A549 treated with AZD2906 at 1 μM for 4 hours (cell line): ENCODE measurements at places on chromosomes 12 and 14. TPM values are rescaled to one million over a fixed set of nuclear protein-coding genes. Genes with fewer than 3 reads are reported as not detected.

ATP6V1D gene
- 64.3 to 114 TPM (median 65.7 TPM) in 5 replicates for total RNA-seq

FGF23 gene
- total RNA-seq, result not detected in 5 replicates

KRT72 gene
- total RNA-seq, result 0.05 TPM in 1 of 5 replicates, not detected in the others

PIWIL1 gene
- total RNA-seq, result 0.05 to 0.14 TPM in 2 of 5 replicates, not detected in the others

EML5 gene
- total RNA-seq, result 0.32 to 0.45 TPM (median 0.39 TPM) in 5 replicates

ASCL4 gene
- total RNA-seq, result not detected in 5 replicates

P2RX2 gene
- total RNA-seq, result not detected in 5 replicates

ZFP36L1 gene
- 146 to 246 TPM (median 188 TPM) in 5 replicates for total RNA-seq

C12orf60 gene
- 1.7 to 2.3 TPM (median 1.7 TPM) in 5 replicates for total RNA-seq

DPF3 gene
- 0.05 to 0.16 TPM (median 0.10 TPM) in 5 replicates for total RNA-seq

TOX4 gene
- total RNA-seq, result 62.2 to 68.9 TPM (median 67.1 TPM) in 5 replicates

KLHL33 gene
- total RNA-seq, result 0.01 to 0.03 TPM (median 0.02 TPM) in 4 of 5 replicates, not detected in the other

TOMM20L gene
- not detected in 5 replicates for total RNA-seq

SLC10A1 gene
- total RNA-seq, result not detected in 5 replicates

LAG3 gene
- total RNA-seq, result 0.83 to 1.6 TPM (median 1.4 TPM) in 5 replicates

FGFR1OP2 gene
- 25.1 to 30.9 TPM (median 26.4 TPM) in 5 replicates for total RNA-seq

CNPY2 gene
- 108 to 151 TPM (median 138 TPM) in 5 replicates for total RNA-seq

SLC7A7 gene
- total RNA-seq, result 18.9 to 31.0 TPM (median 23.9 TPM) in 5 replicates

OR11G2 gene
- not detected in 5 replicates for total RNA-seq

ARMH4 gene
- 0.55 to 1.00 TPM (median 0.78 TPM) in 5 replicates for total RNA-seq

SERPINA1 gene
- 1.1 to 3.0 TPM (median 2.4 TPM) in 5 replicates for total RNA-seq

CBLN3 gene
- total RNA-seq, result 1.0 to 1.7 TPM (median 1.3 TPM) in 5 replicates

CCDC196 gene
- not detected in 5 replicates for total RNA-seq

EML1 gene
- total RNA-seq, result 29.0 to 37.7 TPM (median 33.4 TPM) in 5 replicates

IL22 gene
- not detected in 5 replicates for total RNA-seq

C1S gene
- 40.4 to 73.4 TPM (median 41.9 TPM) in 5 replicates for total RNA-seq

SCNN1A gene
- total RNA-seq, result 23.1 to 30.7 TPM (median 28.9 TPM) in 5 replicates

SLC5A8 gene
- total RNA-seq, result not detected in 5 replicates

MARK3 gene
- 49.6 to 59.8 TPM (median 50.5 TPM) in 5 replicates for total RNA-seq

SERPINA10 gene
- not detected in 5 replicates for total RNA-seq

LRTM2 gene
- 0.02 to 0.09 TPM (median 0.05 TPM) in 4 of 5 replicates, not detected in the other for total RNA-seq

RNASE7 gene
- not detected in 5 replicates for total RNA-seq

RASSF8 gene
- 6.9 to 11.3 TPM (median 9.1 TPM) in 5 replicates for total RNA-seq

RIMKLB gene
- total RNA-seq, result 18.0 to 21.2 TPM (median 20.3 TPM) in 5 replicates

PSME2 gene
- 150 to 197 TPM (median 159 TPM) in 5 replicates for total RNA-seq

TMEM52B gene
- 0.05 to 0.25 TPM (median 0.19 TPM) in 4 of 5 replicates, not detected in the other for total RNA-seq

KRT6C gene
- total RNA-seq, result not detected in 5 replicates

TMEM63C gene
- 7.5 to 8.2 TPM (median 7.9 TPM) in 5 replicates for total RNA-seq

SLC39A2 gene
- 0.05 TPM in 1 of 5 replicates, not detected in the others for total RNA-seq

RERG gene
- total RNA-seq, result 0.21 to 0.28 TPM (median 0.25 TPM) in 5 replicates

IL26 gene
- total RNA-seq, result not detected in 5 replicates

STAT6 gene
- total RNA-seq, result 43.4 to 49.5 TPM (median 44.1 TPM) in 5 replicates

OTX2 gene
- total RNA-seq, result not detected in 5 replicates

PLEKHG7 gene
- total RNA-seq, result not detected in 5 replicates
